GM13976 (cell line): ENCODE measurements at places on chromosomes 7 and 10.

DNA sequence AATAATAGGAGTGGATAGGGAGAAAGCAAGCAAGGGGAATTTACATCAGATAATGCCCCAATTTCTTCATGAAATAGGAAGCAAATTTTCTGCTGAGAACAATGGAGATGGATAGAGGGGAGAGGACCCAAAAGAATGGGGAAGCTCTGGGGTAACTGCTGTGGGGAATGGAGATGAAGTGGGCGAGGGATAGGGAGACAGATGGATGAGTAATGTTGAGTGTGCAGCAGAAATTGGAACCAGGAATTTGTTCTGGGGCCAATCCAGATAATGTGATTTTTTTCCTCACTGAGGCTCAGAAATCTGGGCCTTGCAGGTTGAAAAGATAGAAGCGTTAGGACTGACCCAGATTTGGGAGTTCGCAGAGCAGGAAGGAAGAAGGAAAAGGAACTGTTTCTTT, 24.5 kb upstream of the MRC1 start:
- DNase-seq: no peak

- no peak for DNase-seq
These were observed 15.5 kb upstream of the TSPAN12 start for GRCh38 chr7:120873401-120873800.

GRCh38 chr10:122957474-122957873, 3.4 kb upstream of the C10orf88 start:
- no peak for DNase-seq

GRCh38 chr7:25852939-25853271, 299.1 kb upstream of the NFE2L3 start:
- DNase-seq: no peak

DNA sequence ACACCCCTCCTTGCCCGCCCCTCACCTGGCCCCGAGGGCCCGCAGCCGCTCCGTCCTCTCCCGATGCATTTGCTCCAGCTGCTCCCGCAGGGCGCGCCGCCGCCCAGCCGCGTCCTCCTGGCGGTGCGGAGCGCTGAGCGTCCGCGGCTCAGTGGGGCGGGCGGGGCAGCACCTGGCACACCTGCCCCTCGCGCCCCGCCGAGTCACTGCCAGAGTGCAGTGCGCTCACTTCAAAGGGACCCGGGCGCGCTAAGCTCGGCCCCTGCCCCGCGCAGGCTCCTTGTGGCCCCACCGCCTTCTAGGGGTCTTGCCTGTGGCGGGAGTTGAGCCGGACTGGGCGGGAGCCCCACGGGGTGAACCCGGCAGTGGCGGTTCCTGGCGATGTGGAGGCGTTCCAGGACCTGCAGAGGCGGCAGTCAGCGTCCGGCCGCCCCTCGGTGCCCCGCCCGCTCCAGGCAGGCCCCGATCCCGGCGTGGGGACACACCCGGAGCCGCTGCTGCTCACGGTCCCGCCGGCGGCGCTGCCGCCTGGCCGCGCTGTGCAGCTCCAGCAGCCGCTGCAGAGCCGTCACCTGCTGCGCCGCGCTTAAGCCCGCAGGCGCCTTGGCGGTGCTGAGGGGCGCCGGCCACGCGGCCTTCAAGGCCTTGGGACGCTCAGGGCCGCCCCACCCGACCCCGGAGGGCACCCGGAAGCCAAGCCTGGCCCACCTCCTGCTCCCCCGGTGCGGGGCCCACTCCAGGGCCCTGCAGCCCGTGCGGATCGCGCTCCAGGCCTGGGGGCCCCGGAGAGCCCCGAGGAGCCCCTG, 6.7 kb downstream of the ATP6V1F start:
- DNase-seq: peak; percentile 81

DNA sequence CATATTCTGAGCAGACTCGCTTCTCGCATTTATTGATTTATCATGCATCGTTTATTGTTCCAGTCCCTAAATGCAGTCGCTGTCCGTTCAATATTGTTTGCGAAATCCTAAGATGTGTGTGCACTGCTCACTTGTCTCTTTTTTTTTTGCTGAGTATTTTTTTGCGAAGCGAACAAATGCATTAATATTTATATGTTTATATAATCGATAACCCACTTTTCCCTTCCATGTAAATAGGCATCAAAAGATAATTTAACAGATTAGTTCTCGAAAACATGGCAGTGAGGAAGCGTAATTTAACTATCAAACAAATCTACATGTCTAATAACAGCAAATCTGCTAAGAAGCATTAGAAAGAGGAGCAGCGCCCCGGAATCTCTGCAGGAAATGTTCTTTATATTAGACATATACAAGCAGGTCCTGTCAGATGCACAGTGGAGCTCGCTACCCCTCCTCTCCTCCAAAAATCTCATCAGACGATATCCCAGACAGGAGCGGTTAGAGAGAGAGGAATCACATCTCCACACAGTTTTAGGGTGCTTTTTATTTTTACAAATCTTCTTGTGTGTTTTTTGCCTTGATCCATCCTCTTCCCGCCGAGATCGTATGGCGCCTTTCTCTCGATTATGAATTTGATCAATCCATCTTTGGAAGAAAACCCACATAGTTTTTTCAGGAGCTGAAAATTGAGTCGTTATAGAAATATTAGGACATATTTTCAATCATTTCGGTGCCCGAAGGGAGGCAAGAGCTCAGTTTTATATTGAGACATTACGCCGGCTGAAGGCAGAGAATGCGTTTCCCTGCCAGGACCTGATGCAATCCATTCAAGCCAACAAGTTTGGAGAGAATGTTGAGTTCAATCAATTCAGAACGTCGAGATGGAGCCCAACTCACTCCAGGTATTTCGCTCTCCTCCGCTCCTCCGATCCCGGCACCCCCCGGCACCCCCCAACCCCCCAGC, at the start of gene ARID5B:
Gene ARID5B (plus strand): TSS at position 871 of the 964 bp plus-strand sequence. CDS start 11 bp downstream, at position 882.
- DNase-seq: peak; percentile 71

- DNase-seq: no peak
These were observed 171.6 kb downstream of the HERPUD2 start for GRCh38 chr7:35523292-35523691.

DNA sequence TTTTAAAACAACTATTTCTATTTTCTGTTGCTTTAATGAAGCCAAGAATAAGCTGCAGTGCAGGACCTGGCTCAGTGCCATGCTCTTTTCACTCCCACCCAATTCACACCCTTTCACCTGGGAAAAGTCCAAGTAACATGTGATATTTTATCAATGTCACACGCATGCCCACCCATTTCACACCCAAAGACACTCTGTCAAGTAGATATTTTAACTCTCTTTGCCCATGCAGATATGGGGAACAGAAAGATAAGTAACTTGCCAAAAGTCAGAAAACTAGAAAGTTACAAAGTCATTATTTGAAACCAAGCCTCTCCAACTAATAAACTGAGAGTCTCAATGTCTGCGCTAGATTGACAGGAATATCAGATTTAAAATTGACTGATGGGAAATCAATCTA, 706.7 kb upstream of the PHF14 start:
- no peak for DNase-seq

DNA sequence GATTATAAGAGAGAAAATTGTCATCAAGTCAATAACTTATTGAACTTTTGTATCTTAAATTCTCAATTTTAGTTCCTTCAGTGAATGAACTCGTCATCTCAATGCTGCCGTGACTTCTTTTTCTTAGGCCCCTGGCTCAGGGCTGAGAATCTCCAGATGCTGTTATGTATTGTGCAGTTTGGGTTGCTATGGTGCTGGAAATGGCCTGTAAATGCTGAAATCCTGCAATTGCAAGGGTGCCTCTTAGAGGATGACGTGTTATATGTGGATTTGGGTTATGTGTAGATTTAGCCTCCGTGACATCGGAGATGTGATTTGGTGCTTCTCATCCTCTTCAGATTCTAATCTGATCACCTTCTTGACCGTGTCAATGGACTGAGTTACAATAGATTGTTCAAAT, 55.7 kb upstream of the ZRANB1 start:
- no peak for DNase-seq
